ENCODE measurements at places on chromosomes 2 and 18.

GRCh38 chr2:165185633-165186032 lies 18.2 kb downstream of the SCN3A start:
- DNase-seq: no peak

- peak; percentile 4 for DNase-seq
Measured at GRCh38 chr2:55269645-55269990, 587 bp upstream of the MTIF2 start.

DNA sequence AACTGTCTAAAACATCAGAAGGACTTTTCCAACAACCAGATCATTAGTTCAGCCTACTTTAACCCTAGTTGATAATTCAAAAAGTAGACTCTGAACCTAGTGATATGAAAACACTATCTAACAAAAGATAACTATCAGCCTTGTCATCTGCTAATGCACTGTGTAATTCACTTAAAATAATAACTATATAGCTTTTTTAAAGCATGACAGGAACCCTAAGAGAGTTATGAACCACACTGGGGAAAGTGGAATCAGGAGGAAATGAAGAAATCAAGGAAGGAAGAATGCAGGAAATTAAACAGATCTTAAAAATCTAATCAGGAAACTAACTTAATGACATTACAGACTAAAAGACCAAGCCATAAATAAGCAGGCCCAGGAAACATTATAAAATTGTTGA lies 9.0 kb downstream of the B4GALT6 start:
- DNase-seq: no peak

GRCh38 chr18:69659142-69659651 lies 258.5 kb downstream of the DOK6 start:
- no peak for DNase-seq

DNA sequence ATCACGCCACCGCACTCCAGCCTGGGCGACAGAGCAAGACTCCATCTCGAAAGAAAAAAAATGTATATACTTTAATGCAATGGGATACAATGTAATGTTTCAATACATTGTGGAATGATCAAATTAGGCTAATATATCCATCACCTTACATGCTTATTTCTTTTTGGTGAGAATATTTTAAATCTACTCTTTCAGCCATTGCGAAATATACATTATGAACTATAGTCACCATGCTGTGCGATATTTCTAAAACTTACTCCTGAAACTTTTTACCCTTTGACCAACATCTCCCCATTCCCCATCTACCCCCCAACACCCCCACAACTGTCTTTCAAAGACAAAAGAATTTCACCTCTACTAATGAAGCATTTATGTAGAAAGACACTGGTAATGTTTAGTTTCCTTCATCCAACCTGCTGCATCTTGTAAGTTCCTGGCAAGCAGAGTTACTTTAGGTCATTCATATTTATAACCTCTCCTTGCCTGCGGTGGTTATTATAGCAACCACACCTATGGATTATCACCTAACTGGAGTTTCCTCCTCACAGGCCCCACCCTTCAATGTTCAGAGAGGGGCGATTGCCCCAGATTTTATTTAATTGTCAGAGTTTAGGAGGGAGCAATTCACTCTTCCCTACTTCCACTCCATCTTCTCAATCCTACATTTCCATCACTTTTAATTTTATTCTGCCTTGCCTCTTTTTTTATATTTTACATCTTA lies 1.2 kb upstream of the ME2 start:
- DNase-seq: no peak

DNA sequence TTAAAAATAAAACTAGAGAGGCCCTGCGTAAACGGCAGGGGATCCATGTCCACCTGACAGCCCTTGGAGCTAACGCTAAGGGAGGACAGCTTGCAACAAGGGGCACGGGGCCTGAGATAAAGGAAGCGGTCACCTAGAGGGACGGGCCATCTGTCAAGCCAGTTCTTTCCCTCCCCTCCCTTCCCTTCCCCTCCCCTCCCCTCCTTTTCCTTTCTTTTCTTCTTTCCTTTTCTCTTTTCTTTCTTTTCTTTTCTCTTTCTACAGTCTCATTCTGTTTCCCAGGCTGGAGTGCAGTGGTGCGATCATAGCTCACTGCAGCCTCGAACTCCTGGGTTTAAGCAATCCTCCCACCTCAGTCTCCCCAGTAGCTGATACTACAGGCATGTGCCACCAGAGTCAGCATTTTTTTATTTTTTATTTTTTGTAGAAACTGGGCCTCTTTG lies 34.5 kb upstream of the CTAGE1 start:
- DNase-seq: no peak

- DNase-seq: no peak
Measured at GRCh38 chr2:42663828-42664227, 95.4 kb downstream of the MTA3 start.

DNA sequence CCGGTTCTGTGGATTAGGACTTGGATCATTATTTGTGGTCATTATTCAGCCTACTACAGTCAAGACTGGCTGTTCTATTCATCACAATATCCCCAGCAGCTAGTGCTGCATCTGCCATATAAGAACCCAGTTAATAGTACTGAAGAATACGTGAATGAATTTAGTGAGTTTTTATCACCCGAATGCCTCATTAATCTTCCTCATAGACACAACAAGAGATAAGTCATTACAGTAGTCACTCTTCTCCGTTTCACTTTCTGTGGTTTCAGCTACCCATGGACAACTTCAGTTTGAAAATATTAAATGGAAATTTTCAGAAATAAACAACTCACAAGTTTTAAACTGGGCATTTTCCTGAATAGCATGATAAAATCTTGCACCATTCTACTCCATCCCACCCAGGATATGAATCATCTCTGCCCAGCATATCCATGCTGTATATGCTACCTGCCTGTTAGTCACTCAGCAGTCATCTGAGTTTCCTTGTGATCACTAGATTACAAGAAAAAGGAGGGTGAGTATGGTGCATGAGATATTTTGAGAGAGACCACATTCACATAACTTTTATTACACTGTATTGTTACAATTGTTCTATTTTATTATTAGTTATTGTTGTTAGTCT lies 363.7 kb upstream of the CHAC2 start:
- peak; percentile 84 for DNase-seq

- peak; percentile 60 for DNase-seq
Measured at GRCh38 chr2:246489-247144, 17.2 kb downstream of the SH3YL1 start.

DNA sequence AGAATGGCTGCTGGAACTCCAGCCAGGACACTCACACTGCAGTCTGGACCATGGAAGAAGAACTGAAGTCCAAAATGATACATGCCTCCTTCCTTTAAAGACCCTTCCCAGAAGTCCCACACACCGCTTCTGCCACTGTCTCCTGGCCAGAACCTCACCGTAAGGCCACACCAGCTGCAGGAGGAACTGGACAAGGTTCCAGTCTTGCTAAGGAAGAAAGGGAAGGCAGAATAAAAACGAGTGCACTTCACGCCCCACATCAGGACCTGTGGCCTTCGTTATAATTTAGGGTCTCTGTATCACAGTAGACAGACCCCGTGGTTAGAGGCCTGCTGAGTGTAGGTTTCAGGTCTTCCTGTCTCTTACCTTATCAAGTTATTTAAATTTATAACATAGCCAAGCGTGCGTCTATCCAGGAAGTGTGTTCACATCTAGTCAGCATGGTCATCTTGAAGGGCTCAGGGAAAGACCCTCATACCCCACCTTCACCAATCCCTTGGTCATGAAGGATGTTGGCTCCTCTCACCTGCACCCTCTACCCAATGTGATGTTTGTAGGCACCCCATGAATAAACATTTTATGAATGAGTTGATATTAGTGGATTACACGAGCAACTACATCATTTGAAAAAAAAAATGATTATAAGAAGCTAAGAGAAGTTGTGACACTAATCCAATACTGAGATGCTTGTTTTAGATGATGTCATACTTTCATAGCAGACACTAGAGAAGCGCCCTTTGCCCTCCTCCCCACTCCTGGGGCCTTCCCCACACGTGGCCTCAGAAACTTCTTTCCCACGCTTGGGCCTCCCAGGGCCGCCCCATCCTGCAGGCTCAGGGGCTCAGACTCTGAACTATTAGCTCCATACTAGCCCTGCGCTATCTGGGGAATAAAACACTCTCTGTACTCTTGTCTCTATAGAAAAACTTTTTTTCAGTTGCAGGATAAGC lies 157.6 kb downstream of the FAM210A start:
- no peak for DNase-seq

- DNase-seq: no peak
Measured at GRCh38 chr2:191023235-191023679, 9.3 kb upstream of the STAT1 start.

DNA sequence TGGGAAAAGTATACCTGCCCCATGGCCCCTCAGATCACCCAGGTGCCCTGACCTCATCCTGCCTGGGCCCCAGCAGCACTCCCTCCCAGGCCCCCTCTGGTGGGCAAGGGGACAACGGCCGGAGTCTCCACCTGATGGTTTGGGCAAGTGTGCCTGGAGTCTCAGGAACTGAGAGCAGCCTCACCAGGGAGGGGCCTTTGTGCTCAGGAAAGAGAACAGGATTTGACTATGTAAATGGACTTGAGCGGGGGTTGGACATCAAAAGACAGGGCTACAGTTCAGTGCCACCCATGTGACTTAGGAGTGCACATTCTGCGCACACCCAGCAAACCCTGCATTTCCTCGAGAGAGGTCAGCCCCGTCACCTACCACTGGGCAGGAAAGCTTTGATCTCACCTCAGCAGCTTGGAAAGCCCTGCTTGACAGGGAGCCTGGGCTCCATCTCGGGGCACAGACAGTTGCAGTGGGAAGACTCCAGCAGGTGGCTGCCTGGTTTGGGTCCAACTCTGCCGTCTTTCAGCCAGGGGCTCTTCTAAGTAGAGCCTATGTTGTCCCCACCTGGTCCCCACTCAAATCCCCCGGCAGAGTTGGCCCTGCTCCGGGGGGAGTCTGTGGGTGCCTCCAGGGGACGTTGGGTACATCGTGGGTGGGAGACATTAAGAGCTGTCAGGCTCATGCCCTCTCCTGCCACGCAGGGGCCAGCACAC lies 3.3 kb downstream of the INPP5D start:
- DNase-seq: no peak

- DNase-seq: no peak
Measured at GRCh38 chr2:158795195-158795924, at the start of gene DAPL1. DAPL1 (plus strand) TSS chr2:158795317; CDS start chr2:158795373, 56 bp downstream.

DNA sequence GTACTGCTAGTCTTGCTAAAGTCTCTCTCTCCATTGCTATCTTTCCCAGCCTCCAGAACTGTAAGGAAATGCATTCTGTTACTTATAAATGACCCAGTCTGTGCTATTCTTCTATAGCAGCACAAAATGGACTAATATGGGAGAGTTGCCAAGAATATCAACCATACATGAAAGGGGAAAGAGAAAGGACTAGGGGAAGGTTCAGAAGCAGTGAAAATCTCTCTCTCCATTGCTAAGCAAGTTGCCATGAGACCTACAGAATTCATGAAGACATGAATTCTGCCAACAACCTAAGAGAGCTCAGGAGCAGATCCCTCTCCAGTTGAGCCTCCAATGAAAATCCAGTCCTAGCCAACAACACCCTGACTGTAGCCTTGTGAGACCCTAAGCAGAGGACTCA lies 3.6 kb upstream of the TRABD2A start:
- DNase-seq: no peak

GRCh38 chr2:179654806-179655205 lies 206.6 kb downstream of the ZNF385B start:
- DNase-seq: no peak

GRCh38 chr2:171878481-171878993 lies 15.5 kb downstream of the SLC25A12 start:
- DNase-seq: peak; percentile 27

DNA sequence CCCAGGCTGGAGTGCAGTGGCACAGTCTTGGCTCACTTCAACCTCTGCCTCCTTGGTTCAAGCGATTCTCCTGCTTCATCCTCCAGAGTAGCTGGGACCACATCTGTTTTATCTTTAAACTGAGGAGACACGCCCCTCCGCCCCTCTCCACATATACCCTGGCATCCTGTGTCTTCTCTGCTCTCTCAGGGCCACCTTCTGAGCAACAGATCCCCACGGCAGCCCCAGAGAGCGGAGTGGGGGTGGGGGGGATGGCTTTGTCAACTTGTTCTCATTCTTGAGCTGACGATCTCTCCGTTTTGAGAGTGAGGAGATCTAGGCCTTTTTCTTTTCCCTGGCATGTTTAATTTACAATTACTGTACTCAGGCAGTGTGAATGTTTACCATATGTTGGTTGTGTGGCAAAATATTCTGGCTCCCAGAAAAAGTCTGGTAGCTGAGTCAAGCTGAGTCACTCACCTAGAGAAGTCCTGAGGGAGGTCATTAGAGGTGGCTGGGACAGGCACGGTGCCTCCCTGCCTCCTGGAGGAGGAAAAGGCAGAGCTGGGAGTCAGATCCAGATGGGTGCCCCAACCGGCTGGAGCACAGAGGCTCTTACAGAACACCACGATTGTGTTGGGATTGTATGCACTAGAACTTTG lies 19.5 kb upstream of the ID2 start:
- DNase-seq: peak; percentile 87

GRCh38 chr18:37779220-37779619 lies 213.6 kb upstream of the CELF4 start:
- DNase-seq: no peak

DNA sequence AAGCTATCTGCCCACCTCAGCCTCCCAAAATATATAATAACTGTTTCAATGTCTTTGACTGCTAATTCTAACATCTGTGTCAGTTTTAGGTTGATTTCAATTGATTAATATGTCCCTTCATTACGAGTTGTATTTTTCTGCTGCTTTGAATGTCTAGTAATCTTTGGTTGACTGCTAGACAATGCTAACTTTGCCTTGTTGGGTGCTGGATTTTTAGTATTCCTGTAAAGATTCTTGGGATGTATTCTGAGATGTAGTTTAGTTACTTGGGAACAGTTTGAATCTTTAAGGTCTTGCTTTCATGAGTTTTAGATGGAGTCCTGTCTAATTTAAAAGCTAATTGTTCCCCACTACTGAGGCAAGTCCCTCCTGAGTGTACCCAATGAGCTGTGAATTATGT lies 114.4 kb downstream of the TFCP2L1 start:
- DNase-seq: no peak

GRCh38 chr2:27071990-27072830 lies 756 bp upstream of the OST4 start:
- DNase-seq: peak; percentile 17

DNA sequence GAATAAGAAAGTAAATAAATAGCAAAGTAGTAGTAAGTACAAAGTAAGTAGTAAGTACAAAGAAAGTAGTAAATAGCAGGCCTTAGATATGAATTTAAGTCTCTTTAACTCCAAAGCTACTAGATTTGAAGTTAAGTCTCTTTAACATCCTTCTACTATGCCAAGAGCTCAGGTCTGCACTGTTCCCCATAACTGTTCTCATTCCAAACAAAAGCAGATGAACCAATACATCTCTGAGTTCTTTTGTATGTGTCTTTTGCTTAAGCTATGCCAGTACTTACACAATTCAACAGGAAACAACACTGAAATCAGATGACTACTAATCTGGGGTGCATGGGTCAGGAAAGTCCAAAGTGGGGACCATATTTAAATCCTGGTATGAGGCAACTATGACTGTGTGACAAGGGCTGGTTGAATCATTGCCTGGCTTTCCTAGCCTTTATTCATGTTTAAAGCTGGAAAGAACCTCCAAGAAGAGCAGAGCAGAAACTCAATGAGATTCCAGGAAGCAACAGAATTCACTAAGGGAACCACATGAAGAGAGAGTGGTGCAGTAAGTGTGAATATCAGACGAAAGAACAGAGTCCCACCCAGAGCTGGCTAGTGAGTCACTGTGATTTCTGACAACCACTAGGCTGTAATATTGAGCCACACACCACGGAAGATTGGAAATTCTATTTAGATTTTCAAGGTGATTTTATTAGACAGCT lies 51.0 kb upstream of the CYP26B1 start:
- DNase-seq: peak; percentile 37
